Small intestine (tissue), 16 donors: ENCODE measurements at places on chromosomes 3 and 15. TPM values are rescaled to one million over a fixed set of nuclear protein-coding genes. Genes with fewer than 3 reads are reported as not detected.
A peak's percentile ranks its signal among the peaks of the same experiment; 100 is the strongest.

EIF1B gene
- polyA plus RNA-seq: 56.1 TPM

HOMER2 gene
- polyA plus RNA-seq: 2.2 TPM

DNA sequence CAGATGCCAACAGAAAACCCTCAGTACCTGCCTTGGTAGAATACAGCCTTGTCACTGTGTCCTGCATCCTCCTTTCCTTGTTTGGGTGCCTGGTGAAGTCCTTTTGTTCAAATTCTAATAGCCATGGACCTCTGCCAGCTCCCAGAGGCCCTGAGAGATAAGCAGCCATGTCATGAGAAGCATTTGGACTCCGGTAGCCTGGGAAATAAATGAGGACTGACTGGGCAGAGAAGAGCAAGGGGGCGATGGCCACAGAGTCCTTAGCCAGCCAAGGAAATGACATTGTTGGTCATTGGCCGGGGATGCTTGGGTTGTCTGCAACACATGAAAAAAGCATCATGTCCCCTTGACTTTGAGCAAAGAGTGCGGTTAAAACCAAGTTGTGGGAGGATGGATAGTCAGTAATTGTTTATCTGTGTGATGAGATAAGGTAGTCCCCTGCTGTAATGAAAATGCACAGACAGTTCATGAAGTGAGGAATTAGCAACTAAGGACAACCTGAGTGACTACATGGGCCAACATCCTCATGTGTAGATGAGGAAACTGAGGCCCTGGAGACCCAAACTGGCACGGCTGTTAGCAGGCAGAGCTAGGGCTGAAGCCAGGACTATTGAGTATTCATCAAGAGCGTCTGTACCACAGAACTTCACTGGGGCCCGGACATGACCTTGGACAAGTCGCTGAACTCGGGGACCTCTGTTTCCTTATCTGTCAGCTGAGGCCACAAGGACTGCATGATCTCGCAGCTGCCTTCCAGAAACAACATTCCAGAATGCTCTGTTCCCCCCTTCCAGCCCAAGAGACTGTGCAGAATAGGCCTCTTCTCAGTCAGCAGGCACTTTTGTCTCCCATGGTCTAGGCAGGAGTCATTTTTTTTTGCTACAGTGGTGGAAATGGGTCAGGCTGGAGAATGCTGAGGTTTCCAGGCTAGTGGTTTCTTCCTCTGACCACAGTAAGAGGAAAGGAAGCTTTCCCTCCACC is 90.5 kb upstream of the CTDSPL start:
- DNase-seq: peak; percentile 47
- H3K4me1 ChIP-seq: no peaks in the 10 kb centered on the region
- no peaks in the 10 kb centered on the region for H3K27me3 ChIP-seq
- no peak overlapping the region for H3K4me3 ChIP-seq
- no peak overlapping the region for H3K27ac ChIP-seq

GRCh38 chr3:121855555-121855954 is 20.5 kb downstream of the EAF2 start:
- no peaks in the 10 kb centered on the region for H3K36me3 ChIP-seq
- no peak overlapping the region for H3K27ac ChIP-seq
- DNase-seq: peak; percentile 16
- H3K27me3 ChIP-seq: no peaks in the 10 kb centered on the region
- no peak overlapping the region for H3K4me3 ChIP-seq
- no peaks in the 10 kb centered on the region for H3K4me1 ChIP-seq

DNA sequence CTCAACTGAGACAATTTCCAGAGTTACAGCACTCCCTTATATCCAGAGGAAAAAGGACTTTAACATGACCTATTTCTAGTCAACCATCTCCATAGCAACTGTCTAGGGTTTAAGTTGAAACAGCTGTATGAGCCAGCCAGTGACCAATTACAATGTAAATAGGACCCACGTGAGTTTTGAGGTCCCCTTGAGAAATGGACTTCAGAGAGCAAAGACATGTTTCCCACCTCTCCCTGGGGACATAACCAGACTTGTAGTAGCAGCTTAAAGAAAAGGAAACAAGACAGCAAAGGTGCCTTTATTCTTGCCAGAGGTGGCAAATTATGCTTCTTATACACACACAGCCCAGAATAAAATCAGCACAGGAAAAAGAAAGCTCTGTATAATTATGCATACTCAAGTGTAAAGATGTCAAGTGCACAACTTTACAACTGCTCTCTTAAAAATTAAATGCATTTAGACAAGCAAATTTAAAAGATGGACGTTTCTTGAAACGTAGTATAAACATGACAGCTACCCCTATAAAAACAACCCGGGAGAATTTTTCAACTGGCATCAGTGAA is 40.2 kb downstream of the SUMF1 start:
- H3K4me3 ChIP-seq: no peak overlapping the region
- H3K4me1 ChIP-seq: no peaks in the 10 kb centered on the region
- peaks cover 6% of the 10 kb centered on the region for H3K36me3 ChIP-seq
- H3K27me3 ChIP-seq: no peaks in the 10 kb centered on the region

ZNF662 gene
- polyA plus RNA-seq: 0.67 TPM

DNA sequence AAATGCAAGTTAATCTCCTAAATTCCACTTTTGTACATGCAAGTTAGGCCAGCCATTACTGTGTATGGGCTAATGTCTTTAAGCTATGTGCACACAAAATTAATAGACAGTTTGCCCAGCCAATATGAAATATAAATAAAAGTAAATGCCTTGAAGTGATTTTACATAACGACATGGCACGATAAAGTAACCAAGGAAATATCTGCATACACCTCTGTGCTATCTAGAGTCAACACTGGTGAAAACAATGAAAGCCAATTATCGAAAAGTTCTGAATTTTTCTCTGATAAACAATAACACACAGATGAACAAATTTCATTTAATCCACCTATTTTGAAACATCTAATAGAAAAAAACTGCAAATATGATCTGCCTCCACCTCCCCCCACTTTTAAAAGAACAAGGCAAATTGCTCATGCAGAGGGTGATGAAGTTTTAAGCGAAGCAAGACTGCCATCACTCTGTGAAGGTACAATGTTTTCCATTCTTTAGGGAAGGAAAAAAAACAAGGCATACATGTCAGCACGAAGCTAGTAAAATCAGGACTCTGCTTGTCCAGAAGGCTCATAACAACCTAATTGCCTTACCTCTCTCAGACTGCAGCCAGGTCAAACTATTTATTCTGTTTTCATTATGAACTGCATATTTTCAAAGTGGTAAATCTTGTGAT is 317.7 kb downstream of the MECOM start:
- no peak overlapping the region for H3K4me3 ChIP-seq
- no peaks in the 10 kb centered on the region for H3K27me3 ChIP-seq
- no peak overlapping the region for H3K27ac ChIP-seq
- peaks cover 11% of the 10 kb centered on the region for H3K4me1 ChIP-seq
- DNase-seq: no peak
- H3K36me3 ChIP-seq: no peaks in the 10 kb centered on the region

- H3K36me3 ChIP-seq: no peaks in the 10 kb centered on the region
- H3K27me3 ChIP-seq: no peaks in the 10 kb centered on the region
- peaks cover 6% of the 10 kb centered on the region for H3K4me1 ChIP-seq
- H3K4me3 ChIP-seq: no peak overlapping the region
- H3K27ac ChIP-seq: no peak overlapping the region
- DNase-seq: no peak
Measured at GRCh38 chr3:171871392-171872274, 28.5 kb downstream of the TMEM212 start.

DNA sequence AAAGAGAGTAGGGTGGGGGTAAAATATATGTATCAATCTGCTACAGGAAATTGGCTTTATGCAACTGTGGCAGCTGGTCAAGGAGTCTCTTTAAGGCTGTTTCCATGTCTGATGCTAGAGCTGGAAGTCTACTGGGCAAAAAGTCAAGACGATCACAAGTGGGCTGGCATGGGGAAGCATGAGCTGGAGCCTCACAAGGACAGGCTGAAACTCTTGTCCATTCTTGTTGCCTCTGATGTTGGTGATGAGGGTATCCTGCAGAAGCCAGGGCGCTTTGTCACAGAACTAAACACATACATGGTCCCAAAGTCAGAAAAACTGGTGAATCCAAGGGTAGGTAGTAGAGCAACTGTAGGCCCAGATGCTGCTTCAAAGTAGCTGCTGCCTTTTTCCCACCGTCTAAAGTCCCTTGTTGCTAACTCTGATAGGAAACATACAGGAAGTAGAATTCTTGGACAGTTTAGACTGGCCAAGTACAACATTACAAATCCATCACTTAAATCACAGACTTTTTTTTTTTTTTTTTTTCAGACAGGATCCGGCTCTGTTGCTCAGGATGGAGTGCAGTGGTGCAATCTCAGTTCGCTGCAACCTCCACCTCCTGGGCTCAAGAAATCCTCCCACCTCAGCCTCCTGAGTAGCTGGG is 54.2 kb downstream of the RPL39L start:
- H3K27ac ChIP-seq: no peak overlapping the region
- no peak for DNase-seq
- no peaks in the 10 kb centered on the region for H3K4me1 ChIP-seq
- no peaks in the 10 kb centered on the region for H3K36me3 ChIP-seq

GRCh38 chr15:41648770-41649169 is 11.4 kb upstream of the MGA start:
- H3K4me1 ChIP-seq: no peaks in the 10 kb centered on the region
- no peak overlapping the region for H3K4me3 ChIP-seq
- H3K27ac ChIP-seq: no peak overlapping the region

GUCA1C gene
- not detected for polyA plus RNA-seq

DNA sequence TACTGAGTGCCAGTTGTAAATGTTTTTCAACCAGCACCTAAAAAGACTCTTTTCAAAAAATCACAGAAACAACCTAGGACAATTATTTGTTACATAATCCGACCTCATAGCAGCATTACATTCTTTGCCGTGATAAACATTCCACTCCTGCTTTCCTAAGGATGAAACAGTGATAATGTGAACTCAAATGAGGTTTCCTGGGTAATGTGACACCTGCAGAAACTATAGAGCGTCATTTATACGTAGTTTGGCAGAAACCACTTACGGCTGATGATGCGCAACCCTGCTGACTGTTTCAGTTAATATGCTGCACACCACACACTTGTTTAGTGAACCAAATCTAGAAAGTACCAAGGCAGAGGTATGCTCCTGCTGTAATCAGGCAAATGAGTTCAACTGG is 55.8 kb downstream of the SEMA6D start:
- H3K4me3 ChIP-seq: no peak overlapping the region
- DNase-seq: no peak
- H3K36me3 ChIP-seq: peaks cover 13% of the 10 kb centered on the region
- H3K27ac ChIP-seq: no peak overlapping the region

GRCh38 chr3:13687517-13687943 is 138.6 kb downstream of the FBLN2 start:
- no peaks in the 10 kb centered on the region for H3K27me3 ChIP-seq
- H3K4me1 ChIP-seq: no peaks in the 10 kb centered on the region
- no peak overlapping the region for H3K4me3 ChIP-seq
- H3K27ac ChIP-seq: no peak overlapping the region
- H3K36me3 ChIP-seq: no peaks in the 10 kb centered on the region

DNA sequence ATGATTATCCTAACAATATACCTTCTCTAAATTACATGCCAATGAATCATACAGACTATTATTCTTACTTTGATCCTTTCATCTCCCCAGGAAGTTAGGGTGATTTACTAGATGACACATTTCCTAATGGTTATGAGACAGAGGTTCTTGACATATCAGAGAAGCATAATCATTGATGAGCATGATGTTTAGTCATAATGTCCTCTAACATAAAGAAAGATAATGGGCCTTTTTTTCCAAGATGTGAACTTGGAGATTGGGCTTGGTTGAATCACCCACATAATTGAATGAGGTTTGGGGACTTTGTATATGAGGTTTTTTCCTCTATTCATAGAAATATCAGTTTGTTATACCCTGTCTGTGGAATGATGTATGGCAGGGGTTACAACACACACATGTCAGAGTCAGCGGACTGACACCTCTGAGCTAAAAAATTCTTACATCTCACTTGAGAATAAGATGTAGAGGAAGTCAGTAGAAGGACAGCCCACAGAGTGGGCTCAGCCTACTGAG is 69.7 kb upstream of the DCBLD2 start:
- no peaks in the 10 kb centered on the region for H3K4me1 ChIP-seq
- no peaks in the 10 kb centered on the region for H3K36me3 ChIP-seq
- H3K27ac ChIP-seq: no peak overlapping the region
- no peak for DNase-seq

- peaks cover 7% of the 10 kb centered on the region for H3K36me3 ChIP-seq
- H3K27me3 ChIP-seq: no peaks in the 10 kb centered on the region
- DNase-seq: peak; percentile 48
- H3K4me1 ChIP-seq: peaks cover 6% of the 10 kb centered on the region
- no peak overlapping the region for H3K27ac ChIP-seq
Measured at GRCh38 chr15:100601163-100601562, 821 bp downstream of the LINS1 start.

DNA sequence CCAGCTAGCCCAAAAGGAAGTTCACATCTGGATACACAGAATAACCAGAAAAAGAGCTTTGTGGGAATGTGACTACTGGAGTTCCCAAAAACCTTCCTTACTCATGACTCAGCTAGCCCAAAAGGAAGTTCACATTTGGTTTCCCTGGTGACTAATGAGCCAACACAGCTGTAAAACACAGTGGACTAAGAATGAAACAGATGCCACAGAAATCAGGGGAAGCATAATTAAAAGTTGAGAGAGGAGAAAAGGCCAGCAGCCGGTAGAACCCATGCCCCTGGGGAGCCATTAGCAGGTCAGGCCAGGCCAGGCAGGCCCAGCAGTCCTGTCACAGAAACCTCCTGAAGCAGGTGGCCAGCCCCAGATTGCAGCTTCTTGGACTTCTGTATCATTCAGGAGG is 130.3 kb downstream of the GHSR start:
- H3K27ac ChIP-seq: peak overlapping the region; percentile 9
- DNase-seq: peak; percentile 59
- H3K36me3 ChIP-seq: peaks cover 6% of the 10 kb centered on the region
- no peak overlapping the region for H3K4me3 ChIP-seq
- no peaks in the 10 kb centered on the region for H3K27me3 ChIP-seq

- H3K27me3 ChIP-seq: no peaks in the 10 kb centered on the region
- peaks cover 28% of the 10 kb centered on the region for H3K4me1 ChIP-seq
- H3K27ac ChIP-seq: no peak overlapping the region
- DNase-seq: no peak
- no peak overlapping the region for H3K4me3 ChIP-seq
Measured at GRCh38 chr3:42651248-42652091, 2.0 kb upstream of the ZBTB47 start.

- H3K36me3 ChIP-seq: no peaks in the 10 kb centered on the region
- no peak overlapping the region for H3K27ac ChIP-seq
- H3K27me3 ChIP-seq: no peaks in the 10 kb centered on the region
- no peak for DNase-seq
- H3K4me1 ChIP-seq: no peaks in the 10 kb centered on the region
- no peak overlapping the region for H3K4me3 ChIP-seq
Measured at GRCh38 chr3:54349231-54349652, 226.9 kb downstream of the CACNA2D3 start.

GRCh38 chr3:42674146-42674545 is 11.2 kb upstream of the KLHL40 start:
- DNase-seq: no peak
- H3K4me3 ChIP-seq: no peak overlapping the region
- no peaks in the 10 kb centered on the region for H3K27me3 ChIP-seq
- no peaks in the 10 kb centered on the region for H3K36me3 ChIP-seq
- H3K4me1 ChIP-seq: no peaks in the 10 kb centered on the region

- H3K27me3 ChIP-seq: no peaks in the 10 kb centered on the region
- no peaks in the 10 kb centered on the region for H3K36me3 ChIP-seq
- H3K4me1 ChIP-seq: no peaks in the 10 kb centered on the region
- H3K27ac ChIP-seq: peak overlapping the region; percentile 75
- DNase-seq: peak; percentile 34
- H3K4me3 ChIP-seq: peak overlapping the region; percentile 60
Measured at GRCh38 chr3:108091498-108092250, 843 bp upstream of the CD47 start.

GRCh38 chr3:59213860-59214259 is 164.0 kb upstream of the CFAP20DC start:
- no peaks in the 10 kb centered on the region for H3K27me3 ChIP-seq
- H3K27ac ChIP-seq: no peak overlapping the region
- H3K36me3 ChIP-seq: no peaks in the 10 kb centered on the region
- no peaks in the 10 kb centered on the region for H3K4me1 ChIP-seq

ACSBG1 gene
- 0.55 TPM for polyA plus RNA-seq
